Activated CD4-positive, alpha-beta T cell treated with anti-CD3 and anti-CD28 coated beads for 4 hours (primary cell): ENCODE measurements at places on chromosomes 3 and 15.

GRCh38 chr3:47825590-47825989 is 22.7 kb downstream of the DHX30 start:
- DNase-seq = no peak

DNA sequence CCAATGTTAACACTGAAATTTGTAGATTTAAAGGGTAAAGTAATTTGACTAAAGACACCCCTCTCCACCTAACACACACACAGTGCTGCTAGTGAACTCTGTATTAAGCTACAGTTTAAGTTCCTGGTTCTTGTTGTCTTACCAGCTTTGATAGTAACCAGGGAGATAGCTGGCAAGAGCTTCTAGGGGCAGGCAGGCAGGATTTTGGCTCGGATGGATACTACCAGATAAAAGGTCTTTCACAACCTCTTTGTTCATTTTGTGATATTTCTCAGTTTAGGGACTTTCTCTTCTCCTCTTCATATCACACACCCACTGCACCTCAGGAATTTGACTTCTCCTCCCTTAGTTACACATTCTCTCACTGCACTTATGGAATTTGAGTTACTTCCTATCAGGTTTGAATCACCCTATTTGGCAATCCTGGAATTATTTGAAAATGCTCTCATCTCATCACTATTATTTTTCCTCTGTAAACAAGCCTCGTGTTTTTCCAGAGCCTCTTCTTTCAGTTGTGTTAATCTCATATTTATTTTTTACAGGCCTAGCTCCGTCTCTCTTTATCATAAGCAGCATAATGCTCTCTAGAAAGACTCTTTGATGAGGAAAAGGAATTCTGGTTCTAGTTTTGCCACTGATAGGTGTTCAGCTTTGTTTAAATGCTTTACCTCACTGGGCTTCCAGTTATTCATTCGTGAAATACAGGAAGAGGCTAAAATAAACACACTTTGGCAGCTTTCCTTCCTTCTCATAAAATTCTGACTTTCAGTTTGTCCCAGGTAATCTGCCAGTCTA is 23.0 kb upstream of the CLDN1 start:
- no peak for DNase-seq

DNA sequence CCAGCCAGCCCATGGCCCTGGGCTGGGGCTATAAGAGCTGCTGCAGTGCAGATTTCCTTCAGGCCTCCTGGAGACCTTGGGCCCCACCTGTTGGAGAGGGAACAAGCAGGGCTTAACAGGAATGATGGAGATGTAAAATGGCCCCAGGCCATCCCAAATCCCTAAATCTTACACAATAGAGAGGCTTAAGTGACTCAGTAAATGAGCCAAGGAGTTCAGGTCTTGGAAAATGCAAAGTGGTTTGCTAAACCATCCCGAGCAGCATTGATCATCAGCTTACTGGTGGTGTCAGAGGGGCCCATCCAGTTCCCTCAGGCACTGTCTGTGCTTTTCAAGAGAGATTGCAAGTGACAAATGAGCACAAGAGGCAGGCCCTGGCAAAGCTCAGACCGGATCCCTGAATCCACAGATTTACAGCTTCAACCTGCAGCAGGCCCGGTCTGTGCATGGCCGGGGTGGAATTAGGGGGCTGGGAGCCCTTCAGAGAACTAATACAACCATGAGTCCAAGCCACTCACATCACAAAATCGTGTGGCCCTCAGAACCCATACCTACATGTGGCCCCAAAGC is 325.4 kb downstream of the UACA start:
- no peak for DNase-seq

DNA sequence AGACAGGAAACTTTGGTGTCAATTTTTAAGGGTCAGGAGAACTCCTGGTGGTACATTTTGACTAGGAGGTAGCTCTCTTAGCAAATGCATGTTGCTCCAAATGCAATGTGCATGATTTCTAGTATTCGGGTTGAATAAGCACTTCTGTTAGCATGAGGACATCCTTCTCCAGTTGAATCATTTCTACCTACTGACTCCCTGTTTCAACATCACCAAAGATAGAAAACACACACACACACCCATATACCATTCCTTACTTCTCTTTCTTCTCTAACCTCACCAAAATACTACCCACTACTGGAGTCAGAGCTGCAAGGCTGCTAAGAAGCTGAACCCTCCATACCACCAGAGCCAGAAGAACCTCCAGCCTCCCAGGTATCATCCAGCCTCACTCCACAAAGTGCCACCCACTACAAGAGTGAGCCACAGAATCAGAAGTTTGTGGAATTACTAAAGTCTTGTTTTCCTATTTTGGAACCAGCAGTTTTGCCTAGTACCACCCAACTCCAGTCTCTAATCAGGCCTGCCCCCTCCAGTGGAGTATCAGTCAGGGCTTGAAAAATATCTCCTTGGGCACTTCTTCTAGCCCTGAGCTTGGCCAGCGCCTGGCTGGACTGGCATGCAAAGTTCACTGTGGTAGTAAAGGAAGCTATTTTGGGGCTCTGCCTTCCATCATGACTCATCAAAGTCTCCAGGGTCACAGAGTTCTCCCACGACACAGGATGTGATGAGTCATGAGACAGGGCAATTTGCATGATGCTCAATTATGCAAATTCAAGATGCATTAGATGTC is 110.3 kb downstream of the CYP19A1 start:
- no peak for DNase-seq

DNA sequence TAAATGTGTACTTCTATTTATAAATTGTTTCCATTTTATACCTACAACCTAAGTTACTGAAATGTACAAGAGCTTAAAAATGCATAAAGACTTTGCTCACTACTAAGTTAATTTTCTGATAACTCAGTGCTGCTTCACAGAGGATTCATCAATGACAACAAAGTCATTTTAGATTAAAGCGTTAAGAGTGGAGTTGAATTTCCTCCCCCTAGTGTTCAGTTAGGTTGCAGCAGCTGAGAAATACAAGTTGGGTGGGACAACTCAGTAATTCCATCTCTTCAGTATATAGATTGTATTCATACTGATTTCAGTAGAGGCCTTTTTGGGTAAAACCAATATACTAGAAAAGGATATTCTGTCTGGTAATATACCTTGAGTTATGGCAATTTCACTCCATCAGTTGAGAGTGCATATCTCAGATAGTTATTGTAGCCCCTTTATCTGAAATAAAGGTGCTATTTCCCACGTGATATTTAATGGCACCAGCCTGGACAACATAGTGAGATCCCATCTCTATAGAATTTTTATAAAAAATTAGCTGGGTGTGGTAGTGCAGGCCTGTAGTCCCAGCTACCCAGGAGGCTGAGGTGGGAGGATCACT is 6.9 kb upstream of the RPL35A start:
- DNase-seq = no peak

DNA sequence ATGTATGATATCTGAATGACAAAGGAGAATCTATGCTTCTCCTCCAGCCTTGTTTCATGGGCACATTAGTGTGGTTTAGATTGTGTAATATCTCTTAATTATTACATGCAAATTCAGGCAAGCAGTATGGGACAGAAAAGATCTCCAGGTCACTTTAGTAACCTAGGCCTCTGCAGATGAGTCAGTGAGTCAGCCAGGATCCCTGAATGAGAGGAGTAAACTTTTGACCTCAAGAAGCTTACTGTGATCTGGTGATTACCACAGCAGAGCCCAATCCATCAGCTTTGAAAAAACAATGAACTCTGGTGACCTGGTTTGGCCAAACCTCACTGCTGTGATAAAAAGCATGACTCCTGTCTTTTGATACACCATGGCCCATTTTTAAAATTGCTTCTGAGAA is 107.8 kb downstream of the LRRN1 start:
- DNase-seq = no peak
